Stimulated activated CD4-positive, alpha-beta T cell treated with anti-CD3 and anti-CD28 coated beads, Interleukin-4, amount 100 ng/mL, for 24 hours (primary cell): ENCODE measurements at places on chromosomes 4 and X.

DNA sequence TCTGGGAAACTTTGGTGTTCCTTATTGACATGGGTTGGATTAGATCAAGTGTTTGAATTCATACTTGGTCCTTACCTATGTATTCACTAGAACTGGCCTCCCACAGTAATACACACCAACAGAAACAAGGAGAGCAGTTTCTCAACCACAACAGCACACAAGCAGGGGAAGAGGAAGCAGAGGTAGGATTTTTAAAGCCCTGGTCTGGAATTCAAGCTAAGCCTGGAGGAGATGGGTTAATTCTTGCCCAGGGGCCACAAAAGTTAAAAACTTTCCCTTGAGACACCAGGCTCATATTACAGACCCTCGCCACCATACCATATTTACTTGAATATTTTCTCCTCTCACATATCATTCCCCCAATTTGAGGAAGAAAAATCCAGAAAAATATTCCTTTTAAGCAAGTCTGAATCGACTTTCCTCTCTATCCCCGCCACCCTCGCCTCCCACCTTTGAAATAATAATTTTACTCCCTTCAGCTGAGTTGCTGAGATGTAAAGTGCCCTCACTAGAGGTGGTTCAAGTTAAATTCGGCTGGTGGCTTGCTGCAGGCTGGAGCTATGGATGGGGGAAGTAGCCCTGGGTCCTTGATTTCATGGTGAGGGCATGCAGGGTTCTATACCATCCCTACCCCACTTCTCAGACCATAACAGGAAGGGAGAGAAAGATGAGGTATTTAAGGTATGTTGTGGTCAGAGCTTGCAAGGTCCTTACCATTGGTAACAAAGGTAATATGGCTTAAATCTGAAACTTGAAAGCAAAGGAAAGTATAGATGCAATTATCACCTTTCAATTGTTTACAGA, 440.2 kb downstream of the INPP4B start:
- DNase-seq = no peak

- DNase-seq = no peak
These were observed 250.7 kb downstream of the THOC2 start for GRCh38 chrX:123481913-123482851.

GRCh38 chr4:166065324-166065723, 192.3 kb downstream of the TLL1 start:
- DNase-seq = no peak

GRCh38 chr4:40369437-40370274, 34.5 kb downstream of the CHRNA9 start:
- no peak for DNase-seq

DNA sequence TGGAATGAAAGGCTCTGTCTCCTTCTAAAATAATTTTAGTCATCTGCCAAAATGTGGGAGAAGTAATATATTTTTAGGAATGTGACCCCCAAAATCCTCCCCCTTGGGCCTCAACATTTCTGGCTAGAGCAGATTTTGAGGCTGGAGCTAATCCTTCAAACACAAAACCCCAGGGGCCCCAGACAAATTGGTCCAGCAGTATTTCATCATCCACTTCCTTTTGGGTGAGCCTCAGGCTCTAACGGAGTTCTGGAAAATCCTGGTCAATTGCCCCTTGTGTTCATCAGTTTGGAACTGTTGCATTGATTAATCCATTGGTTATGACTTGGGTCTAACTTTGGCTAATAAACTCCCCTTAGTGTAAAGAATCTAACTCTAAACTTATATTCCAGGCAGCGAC, 67.4 kb upstream of the PCDH19 start:
- no peak for DNase-seq

DNA sequence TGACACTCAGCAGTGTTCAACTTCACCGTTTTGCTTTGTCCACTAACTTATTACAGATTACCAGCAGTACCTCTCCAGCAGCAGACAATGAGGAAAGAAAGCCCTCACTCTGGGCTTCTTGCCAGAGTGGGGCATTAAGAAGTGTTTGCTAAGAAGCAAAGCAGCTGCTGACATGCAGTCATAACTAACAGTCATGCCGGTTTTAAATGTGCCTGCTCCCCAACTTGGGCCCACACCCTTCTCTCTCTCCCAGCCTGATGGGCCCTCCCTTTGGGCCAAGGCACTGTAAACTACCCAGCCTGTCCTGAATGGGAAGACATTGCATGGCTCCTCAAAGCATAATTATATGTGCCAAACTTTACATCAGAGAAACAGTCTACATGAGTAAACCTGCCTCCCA, 54.6 kb upstream of the HHIP start:
- no peak for DNase-seq

GRCh38 chr4:47705326-47705981, 132.4 kb downstream of the CORIN start:
- DNase-seq = no peak
